Lower lobe of right lung (tissue), 2 donors: ENCODE measurements at places on chromosomes 3 and 15.

GRCh38 chr15:78047761-78048627 is 29.5 kb downstream of the TBC1D2B start:
- no peaks in the 10 kb centered on the region for H3K27me3 ChIP-seq
- peak; percentile 61 for DNase-seq
- H3K4me1 ChIP-seq, result peaks cover 92% of the 10 kb centered on the region
- H3K4me3 ChIP-seq, result no peak overlapping the region
- H3K27ac ChIP-seq, result peak overlapping the region; percentile 38

GRCh38 chr15:63234451-63234870 is 42.9 kb upstream of the APH1B start:
- H3K4me1 ChIP-seq, result peaks cover 83% of the 10 kb centered on the region
- no peaks in the 10 kb centered on the region for H3K36me3 ChIP-seq
- no peak overlapping the region for H3K4me3 ChIP-seq
- peak overlapping the region; percentile 67 for H3K27ac ChIP-seq
- peak; percentile 59 for DNase-seq

GRCh38 chr3:185583925-185584324 is 2.2 kb upstream of the SENP2 start:
- H3K36me3 ChIP-seq, result no peaks in the 10 kb centered on the region
- no peak overlapping the region for H3K27ac ChIP-seq
- H3K27me3 ChIP-seq, result no peaks in the 10 kb centered on the region
- no peak overlapping the region for H3K4me3 ChIP-seq
- DNase-seq, result no peak

GRCh38 chr3:181629029-181629428 is 82.7 kb upstream of the SOX2 start:
- no peaks in the 10 kb centered on the region for H3K27me3 ChIP-seq
- DNase-seq, result no peak
- H3K4me1 ChIP-seq, result no peaks in the 10 kb centered on the region

GRCh38 chr15:66308531-66308930 is 15.2 kb downstream of the DIS3L start:
- peaks cover 80% of the 10 kb centered on the region for H3K36me3 ChIP-seq
- no peaks in the 10 kb centered on the region for H3K27me3 ChIP-seq
- no peak overlapping the region for H3K4me3 ChIP-seq
- no peaks in the 10 kb centered on the region for H3K4me1 ChIP-seq
- no peak for DNase-seq
- no peak overlapping the region for H3K27ac ChIP-seq

- H3K36me3 ChIP-seq, result no peaks in the 10 kb centered on the region
- DNase-seq, result peak; percentile 72
- no peaks in the 10 kb centered on the region for H3K27me3 ChIP-seq
- H3K4me1 ChIP-seq, result peaks cover 4% of the 10 kb centered on the region
Measured at GRCh38 chr15:55791551-55792400, 48.8 kb upstream of the PRTG start.

GRCh38 chr3:174439331-174440252 is 419.5 kb upstream of the NAALADL2 start:
- peak overlapping the region; percentile 94 for H3K27ac ChIP-seq
- H3K4me3 ChIP-seq, result peak overlapping the region; percentile 71
- no peaks in the 10 kb centered on the region for H3K36me3 ChIP-seq
- no peaks in the 10 kb centered on the region for H3K27me3 ChIP-seq

DNA sequence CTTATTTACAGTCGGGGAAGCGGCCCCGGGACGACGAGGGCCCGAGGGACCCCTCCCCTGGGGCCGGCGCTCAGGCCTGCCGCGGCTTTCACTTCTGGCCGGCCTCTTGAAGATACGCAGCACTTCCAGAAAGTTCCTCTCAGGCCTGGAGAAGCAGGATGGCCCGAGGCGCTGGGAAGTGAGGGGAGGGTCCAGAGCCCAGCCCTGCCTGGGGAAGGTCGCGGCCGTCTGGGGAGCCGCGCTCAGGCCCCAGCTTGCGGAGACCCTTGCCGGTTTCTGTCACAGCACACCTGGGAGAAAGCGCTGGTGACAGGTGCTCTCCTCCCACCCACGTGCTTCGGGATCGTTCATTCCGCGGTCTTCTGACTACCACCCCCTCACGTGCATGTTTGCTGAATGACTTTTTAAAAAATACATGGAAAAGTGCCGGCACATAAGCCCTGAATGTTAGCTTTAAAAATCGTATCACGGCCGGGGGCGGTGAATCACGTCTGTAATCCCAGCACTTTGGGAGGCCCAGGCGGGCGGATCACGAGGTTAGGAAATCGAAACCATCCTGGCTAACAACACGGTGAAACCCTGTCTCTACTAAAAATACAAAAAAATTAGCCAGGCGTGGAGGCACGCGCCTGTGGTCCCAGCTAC is 727 bp upstream of the TM2D3 start:
- DNase-seq, result no peak
- H3K27me3 ChIP-seq, result no peaks in the 10 kb centered on the region
- peak overlapping the region; percentile 85 for H3K4me3 ChIP-seq
- H3K27ac ChIP-seq, result peak overlapping the region; percentile 98

DNA sequence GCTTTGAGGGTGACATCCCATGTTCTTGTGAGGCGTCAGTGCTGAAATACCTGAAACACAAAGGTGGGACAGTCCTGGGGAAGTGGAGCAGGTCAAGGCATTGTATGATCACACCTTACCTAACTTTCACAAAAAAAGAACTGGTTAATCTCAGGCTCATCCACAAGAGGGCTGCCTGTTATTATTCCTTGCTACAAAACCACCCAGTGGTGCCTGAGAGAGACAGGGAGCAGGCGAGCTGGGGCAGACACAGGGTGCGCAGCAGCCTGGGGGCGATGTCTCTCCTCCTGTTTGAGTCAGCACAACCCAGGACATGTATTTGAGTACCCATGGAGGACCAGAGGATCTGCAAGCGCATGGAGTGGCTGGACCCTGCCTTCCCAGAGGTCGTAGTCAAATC is 316.8 kb upstream of the ATP10A start:
- H3K4me3 ChIP-seq, result no peak overlapping the region
- no peaks in the 10 kb centered on the region for H3K4me1 ChIP-seq
- DNase-seq, result no peak
- no peaks in the 10 kb centered on the region for H3K36me3 ChIP-seq
- H3K27ac ChIP-seq, result no peak overlapping the region

- H3K27ac ChIP-seq, result no peak overlapping the region
- no peaks in the 10 kb centered on the region for H3K4me1 ChIP-seq
- peaks cover 7% of the 10 kb centered on the region for H3K27me3 ChIP-seq
- no peak overlapping the region for H3K4me3 ChIP-seq
- DNase-seq, result no peak
Measured at GRCh38 chr15:64779630-64780029, 4.2 kb upstream of the RBPMS2 start.

GRCh38 chr3:139121513-139122220 is 77.0 kb upstream of the PRR23C start:
- H3K4me1 ChIP-seq, result no peaks in the 10 kb centered on the region
- no peaks in the 10 kb centered on the region for H3K36me3 ChIP-seq
- H3K27me3 ChIP-seq, result no peaks in the 10 kb centered on the region
- H3K27ac ChIP-seq, result no peak overlapping the region

GRCh38 chr15:27989427-27989826 is 109.7 kb downstream of the OCA2 start:
- no peaks in the 10 kb centered on the region for H3K4me1 ChIP-seq
- no peaks in the 10 kb centered on the region for H3K36me3 ChIP-seq
- H3K27ac ChIP-seq, result no peak overlapping the region
- no peak overlapping the region for H3K4me3 ChIP-seq

GRCh38 chr15:63920504-63921175 is 86.9 kb upstream of the HERC1 start:
- H3K27ac ChIP-seq, result no peak overlapping the region
- DNase-seq, result no peak
- H3K4me1 ChIP-seq, result peaks cover 8% of the 10 kb centered on the region
- no peaks in the 10 kb centered on the region for H3K27me3 ChIP-seq
- H3K36me3 ChIP-seq, result peaks cover 32% of the 10 kb centered on the region

DNA sequence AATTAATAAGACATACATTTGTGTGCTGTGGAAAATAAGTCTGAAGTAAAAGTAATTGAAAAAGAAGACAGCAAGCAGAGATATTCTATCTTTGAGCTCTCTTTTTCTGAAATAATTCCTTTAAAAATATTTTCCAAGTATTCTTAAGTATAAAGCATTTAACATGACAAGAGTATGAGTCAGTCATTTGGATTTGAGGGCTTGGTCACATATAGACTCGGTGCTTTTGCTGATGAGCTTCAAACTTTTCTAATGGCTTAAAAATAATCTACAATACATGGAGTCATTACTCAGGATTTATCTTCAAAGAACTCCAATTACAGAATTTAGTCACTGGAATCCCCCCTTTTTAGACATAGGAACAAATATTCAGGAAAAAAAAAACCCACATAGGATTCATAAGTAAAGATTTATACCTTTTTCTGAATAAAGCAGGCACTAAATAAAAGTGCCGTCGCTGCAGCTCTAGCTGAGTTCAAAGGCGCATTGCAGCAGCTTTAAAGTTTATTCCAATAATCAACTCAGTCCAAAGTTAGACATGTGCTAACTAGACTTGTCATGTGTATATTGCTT is 147.5 kb downstream of the CTNNB1 start:
- H3K4me3 ChIP-seq, result no peak overlapping the region
- no peaks in the 10 kb centered on the region for H3K27me3 ChIP-seq
- no peak overlapping the region for H3K27ac ChIP-seq

GRCh38 chr3:75254685-75255084 is 409.4 kb upstream of the FRG2C start:
- H3K4me3 ChIP-seq, result no peak overlapping the region
- no peaks in the 10 kb centered on the region for H3K27me3 ChIP-seq
- no peak overlapping the region for H3K27ac ChIP-seq
- H3K36me3 ChIP-seq, result no peaks in the 10 kb centered on the region
- no peak for DNase-seq

DNA sequence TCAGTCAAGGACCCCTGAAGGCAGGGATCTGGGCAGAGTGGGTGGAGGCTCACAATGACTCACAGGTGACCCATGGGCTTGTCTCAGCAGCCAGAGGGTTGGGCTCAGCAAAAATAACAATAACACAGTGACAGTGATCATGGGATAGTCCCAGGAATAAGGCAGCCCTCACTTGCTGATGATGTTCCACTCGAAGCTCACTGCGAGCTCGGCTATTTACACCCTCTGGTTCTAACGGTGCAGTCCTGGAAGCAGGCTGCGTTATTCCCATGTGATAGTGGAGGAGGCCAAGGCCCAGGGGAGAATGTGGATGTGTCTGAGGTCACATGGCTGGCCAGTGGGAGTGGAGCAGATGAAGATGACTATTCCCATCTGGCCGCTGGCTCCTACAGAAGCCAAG is 16.2 kb downstream of the CCDC33 start:
- peaks cover 6% of the 10 kb centered on the region for H3K27me3 ChIP-seq
- H3K4me1 ChIP-seq, result no peaks in the 10 kb centered on the region

GRCh38 chr3:144112437-144112836 is 140.8 kb downstream of the DIPK2A start:
- no peak overlapping the region for H3K27ac ChIP-seq
- DNase-seq, result no peak
- no peak overlapping the region for H3K4me3 ChIP-seq
- no peaks in the 10 kb centered on the region for H3K36me3 ChIP-seq

- no peak overlapping the region for H3K4me3 ChIP-seq
- H3K4me1 ChIP-seq, result no peaks in the 10 kb centered on the region
- DNase-seq, result no peak
- H3K27me3 ChIP-seq, result no peaks in the 10 kb centered on the region
Measured at GRCh38 chr3:27220166-27220565, 149.0 kb downstream of the NEK10 start.

DNA sequence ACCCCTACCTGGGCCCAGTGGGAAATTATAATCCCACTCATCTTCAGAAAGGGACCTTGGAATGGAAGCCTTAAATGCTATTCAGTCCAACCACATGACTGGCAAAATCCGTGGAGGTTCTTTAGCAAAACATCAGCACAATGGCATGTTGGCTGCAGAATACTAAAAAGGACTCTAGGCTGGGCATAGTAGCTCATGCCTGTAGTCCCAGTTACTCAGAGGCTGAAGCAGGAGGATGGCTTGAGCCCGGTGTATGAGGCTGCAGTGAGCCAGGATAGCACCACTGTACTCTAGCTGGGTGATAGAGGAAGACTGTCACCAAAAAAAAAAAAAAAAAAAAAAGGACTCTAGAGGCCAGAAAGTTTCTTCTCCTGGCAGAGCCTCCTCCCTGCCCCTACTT is 60.6 kb upstream of the RYK start:
- peak overlapping the region; percentile 96 for H3K27ac ChIP-seq
- H3K36me3 ChIP-seq, result no peaks in the 10 kb centered on the region
- no peak for DNase-seq
- H3K27me3 ChIP-seq, result peaks cover 3% of the 10 kb centered on the region
- no peak overlapping the region for H3K4me3 ChIP-seq

GRCh38 chr15:78604420-78604819 is 16.4 kb downstream of the CHRNA3 start:
- peaks cover 13% of the 10 kb centered on the region for H3K27me3 ChIP-seq
- no peaks in the 10 kb centered on the region for H3K36me3 ChIP-seq
- no peak overlapping the region for H3K4me3 ChIP-seq
- no peaks in the 10 kb centered on the region for H3K4me1 ChIP-seq

GRCh38 chr3:112437146-112438022 is 61.9 kb downstream of the BTLA start:
- H3K4me1 ChIP-seq, result no peaks in the 10 kb centered on the region
- no peak for DNase-seq
- no peak overlapping the region for H3K27ac ChIP-seq
- H3K4me3 ChIP-seq, result no peak overlapping the region

DNA sequence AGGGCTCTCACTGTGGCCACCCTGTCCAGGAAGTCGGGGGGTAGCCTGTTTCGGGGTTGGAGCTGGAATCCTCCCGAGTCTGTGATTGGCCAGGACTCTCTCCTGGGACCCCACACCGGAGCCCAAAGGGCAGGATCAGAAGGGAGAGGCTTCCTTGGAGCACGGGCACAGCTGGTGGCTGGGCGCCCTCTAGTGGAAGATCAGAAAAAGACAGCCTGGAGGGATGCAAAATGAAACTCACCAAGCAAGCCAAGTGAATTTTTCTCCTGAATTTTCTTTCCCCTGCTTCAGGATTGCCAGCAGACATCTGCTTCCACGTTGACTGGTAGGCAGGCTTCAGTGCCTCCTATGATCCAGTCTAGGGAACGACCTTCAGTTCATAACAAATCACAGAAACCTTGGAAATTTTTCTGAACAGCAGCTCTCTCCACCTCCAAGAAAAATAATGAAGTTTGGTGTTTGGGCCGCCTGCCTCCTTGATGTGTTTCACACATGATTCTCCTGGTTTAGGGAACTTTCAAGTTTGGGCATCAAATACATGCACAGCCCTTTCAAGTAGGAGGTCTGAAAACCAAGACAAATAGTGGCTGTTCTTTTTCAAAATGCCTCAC is 224.6 kb downstream of the VPS13C start:
- H3K36me3 ChIP-seq, result no peaks in the 10 kb centered on the region
- no peak overlapping the region for H3K4me3 ChIP-seq
- DNase-seq, result peak; percentile 62

GRCh38 chr3:58332575-58333188 is at the start of gene PXK:
TSS of gene PXK (plus strand) at chr3:58332892. CDS start at chr3:58332989, 97 bp downstream.
- no peaks in the 10 kb centered on the region for H3K27me3 ChIP-seq
- peak; percentile 88 for DNase-seq
- H3K36me3 ChIP-seq, result no peaks in the 10 kb centered on the region
- peak within 1 kb of the TSS; percentile 60 for H3K27ac ChIP-seq
- H3K4me1 ChIP-seq, result peaks cover 35% of the 10 kb centered on the region

- no peaks in the 10 kb centered on the region for H3K4me1 ChIP-seq
- no peaks in the 10 kb centered on the region for H3K27me3 ChIP-seq
- H3K36me3 ChIP-seq, result no peaks in the 10 kb centered on the region
- DNase-seq, result no peak
Measured at GRCh38 chr15:83912343-83912742, 258.4 kb downstream of the ADAMTSL3 start.

GRCh38 chr15:91790836-91791235 is 62.7 kb upstream of the SLCO3A1 start:
- no peak overlapping the region for H3K4me3 ChIP-seq
- H3K27me3 ChIP-seq, result no peaks in the 10 kb centered on the region
- H3K27ac ChIP-seq, result no peak overlapping the region
- H3K4me1 ChIP-seq, result no peaks in the 10 kb centered on the region
- DNase-seq, result no peak
